CD4-positive, CD25-positive, alpha-beta regulatory T cell (primary cell): ENCODE measurements at places on chromosomes 1 and 21.

DNA sequence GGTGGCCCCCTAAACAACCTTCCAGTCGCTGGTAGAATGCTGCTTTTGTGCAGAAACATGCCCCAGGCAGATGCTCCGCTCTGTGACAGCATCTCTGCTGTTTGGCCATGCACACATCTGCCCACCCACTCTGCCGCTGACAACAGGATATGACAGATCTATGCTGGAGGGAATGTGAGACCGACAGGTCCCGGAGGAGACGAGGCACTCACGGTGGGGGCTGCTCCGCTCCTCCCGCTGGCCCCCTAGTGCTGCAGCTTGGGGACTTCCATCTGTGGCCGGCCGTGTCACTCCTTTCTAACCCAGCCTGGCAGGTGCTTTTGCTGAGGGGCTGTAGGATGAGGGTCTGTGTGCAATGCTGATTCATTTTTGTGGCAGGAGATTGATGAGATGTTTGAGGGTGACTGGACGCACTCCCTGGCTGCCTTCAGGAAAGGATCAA is 49.1 kb upstream of the DMRTB1 start:
- no peak for DNase-seq

- DNase-seq = no peak
These were observed 18.5 kb downstream of the TP53BP2 start for GRCh38 chr1:223827193-223827663.

DNA sequence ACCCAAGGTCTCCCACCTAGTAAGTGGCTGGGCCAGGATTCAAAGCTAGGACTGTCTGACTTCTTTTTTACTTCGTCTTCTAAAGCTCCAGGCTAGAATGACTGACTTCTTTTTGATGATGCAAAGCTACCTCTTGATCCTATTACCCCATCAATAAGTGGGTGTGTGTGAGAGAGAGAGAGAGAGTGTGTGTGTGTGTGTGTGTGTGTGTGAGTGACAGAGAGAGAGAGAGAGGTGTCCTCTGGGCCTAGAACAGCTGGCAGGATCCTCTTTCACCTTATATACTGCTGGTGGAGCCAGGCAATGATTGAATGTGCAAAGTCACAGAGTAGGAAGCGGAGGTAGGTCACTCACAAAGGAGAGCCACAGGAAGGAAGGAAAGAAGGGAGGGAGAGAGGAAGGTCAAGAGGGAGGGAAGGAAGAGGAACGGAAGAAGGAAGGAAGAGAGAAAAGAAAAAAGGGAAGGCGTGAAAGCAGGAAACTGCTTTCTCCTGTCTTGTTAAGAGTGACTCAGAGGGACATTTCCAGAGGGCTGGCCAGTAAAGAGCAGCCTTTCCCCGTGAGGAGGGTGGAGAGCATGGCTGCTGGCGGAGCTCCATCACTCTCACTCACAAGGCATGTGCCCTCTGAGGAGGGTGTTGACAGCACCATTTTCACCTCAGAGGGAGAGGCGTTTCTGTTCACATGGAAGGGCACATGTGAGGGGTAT is 68.9 kb downstream of the CDC7 start:
- DNase-seq = no peak

GRCh38 chr1:204558467-204558866 is 42.3 kb downstream of the MDM4 start:
- no peak for DNase-seq

GRCh38 chr1:227897704-227898438 is 49.9 kb downstream of the WNT9A start:
- DNase-seq = no peak

DNA sequence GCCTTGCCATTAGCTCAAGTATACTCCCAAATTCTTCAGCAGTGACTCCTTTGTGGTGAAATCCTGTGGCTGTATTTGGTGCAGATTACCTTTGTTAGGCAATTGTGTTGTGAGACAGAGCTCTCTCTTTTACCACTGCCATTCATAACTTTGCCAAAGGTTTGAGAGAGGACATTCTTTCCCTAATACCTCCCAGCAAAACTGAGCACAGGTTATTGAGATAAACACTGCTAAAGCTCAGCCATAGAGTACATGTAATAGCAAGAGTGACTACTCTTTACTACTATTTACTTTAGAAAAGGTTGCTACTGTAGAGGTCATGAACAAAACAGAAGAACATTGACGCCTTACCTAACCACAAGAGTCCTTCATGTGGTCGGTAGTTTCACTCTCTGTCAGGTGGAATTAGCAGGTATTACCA is 514.0 kb upstream of the ADAMTS5 start:
- DNase-seq = no peak

DNA sequence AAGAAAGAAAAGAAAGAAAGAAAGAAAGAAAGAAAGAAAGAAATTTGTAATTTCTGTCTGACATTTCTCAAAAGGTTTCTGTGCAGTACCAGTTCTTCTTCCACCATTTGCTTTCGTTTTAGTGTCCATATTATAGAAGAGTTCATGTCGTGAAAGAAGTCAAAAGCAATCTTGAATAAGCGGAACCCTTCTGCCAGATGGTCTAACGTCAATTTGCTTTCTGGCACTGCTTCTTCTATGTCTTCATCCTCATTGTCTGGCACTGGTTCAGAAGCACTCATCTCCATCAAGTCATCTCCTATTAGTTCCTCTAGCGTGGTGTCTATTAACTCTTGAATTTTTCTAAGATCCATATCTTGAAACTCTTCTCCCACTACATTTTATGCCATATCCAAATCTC is 170.0 kb upstream of the KCTD3 start:
- no peak for DNase-seq

DNA sequence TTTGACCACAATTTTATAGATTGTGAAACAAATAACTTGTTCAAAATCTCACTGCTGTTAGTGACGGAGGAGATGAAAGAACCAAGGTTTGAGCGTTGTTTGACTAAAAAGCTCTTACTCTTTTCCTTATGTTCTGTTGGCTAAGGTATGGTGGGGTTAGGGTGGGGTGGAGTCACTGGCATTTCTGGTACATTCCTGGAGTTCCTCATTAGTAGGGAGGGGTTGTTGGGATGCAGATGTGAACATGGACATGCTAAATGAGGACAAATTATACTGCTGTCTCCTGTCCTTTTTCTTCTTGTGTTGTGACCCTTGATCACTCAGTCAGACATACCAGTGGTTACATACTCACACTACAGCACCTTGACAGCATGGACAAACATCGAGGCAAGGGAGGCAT is 26.2 kb upstream of the CD1D start:
- no peak for DNase-seq

GRCh38 chr1:38344716-38345115 is 298.1 kb upstream of the POU3F1 start:
- no peak for DNase-seq

DNA sequence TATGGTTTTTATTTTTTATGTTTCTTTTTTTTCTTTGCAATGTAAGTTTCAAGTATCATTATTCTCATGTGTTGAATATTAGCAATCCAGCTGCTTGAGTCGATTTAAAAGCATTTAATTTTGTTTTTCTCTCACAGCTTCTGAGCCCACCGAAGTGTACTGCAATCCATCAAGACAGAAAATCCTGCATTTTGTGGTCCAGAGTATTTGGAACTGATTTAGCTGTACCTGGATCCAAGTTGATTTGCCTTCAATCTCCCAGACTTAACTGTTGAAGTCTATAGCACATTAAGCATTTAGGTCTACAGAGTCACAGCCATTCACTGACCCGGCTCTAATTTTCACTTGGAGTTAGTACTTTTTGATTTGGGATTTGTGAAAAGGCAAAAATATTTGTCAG is 622.9 kb upstream of the ADAMTS5 start:
- DNase-seq = no peak

DNA sequence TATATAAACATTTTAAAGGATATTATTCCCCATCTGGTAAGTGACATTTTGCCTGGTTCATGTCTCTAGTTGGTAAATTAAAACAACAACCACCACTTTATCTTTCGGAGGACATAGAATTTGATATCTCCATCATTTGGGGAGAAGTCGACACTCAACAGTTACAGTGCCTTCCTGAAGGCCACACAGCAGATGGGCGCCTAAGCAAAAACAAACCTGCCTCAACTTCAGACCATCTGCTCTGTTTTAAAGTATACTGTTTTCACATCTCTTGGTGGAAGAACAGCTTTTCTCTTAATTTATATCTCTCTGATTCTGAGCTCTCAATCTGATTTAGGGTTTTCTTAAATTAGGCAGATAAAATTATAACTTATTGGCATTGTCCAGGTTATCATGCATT is 282.2 kb downstream of the RYR2 start:
- DNase-seq = no peak

DNA sequence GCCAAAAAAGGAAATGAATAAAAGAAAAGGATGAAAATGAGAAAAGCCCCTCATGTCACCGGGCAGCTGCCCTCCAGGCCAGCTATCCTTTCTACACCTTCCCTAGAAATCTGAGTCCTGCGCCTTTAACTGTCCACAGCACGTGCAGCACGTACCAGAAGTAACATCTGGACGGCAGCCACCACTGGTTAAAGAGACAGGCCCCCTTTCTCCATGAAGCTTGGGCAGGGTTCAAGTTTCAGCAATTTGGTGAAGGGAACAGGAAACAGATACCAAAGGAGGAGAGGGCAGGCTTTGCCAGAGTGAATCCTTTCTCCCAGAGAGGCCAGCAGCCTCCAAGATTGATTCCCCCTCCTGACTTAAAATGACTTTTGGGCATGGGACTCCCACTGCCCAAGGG is 3.6 kb upstream of the KIAA2013 start:
- DNase-seq = no peak

- DNase-seq = peak; percentile 25
These were observed 746 bp downstream of the MACF1 start for GRCh38 chr1:39205102-39205780.

- DNase-seq = no peak
These were observed 801.3 kb upstream of the ADGRL4 start for GRCh38 chr1:79807816-79808215.

GRCh38 chr1:154474802-154475201 is 27.2 kb upstream of the TDRD10 start:
- no peak for DNase-seq

- peak; percentile 78 for DNase-seq
These were observed 2.0 kb upstream of the RCSD1 start for GRCh38 chr1:167627865-167628641.

GRCh38 chr1:189596197-189596596 is 881.5 kb downstream of the BRINP3 start:
- no peak for DNase-seq

DNA sequence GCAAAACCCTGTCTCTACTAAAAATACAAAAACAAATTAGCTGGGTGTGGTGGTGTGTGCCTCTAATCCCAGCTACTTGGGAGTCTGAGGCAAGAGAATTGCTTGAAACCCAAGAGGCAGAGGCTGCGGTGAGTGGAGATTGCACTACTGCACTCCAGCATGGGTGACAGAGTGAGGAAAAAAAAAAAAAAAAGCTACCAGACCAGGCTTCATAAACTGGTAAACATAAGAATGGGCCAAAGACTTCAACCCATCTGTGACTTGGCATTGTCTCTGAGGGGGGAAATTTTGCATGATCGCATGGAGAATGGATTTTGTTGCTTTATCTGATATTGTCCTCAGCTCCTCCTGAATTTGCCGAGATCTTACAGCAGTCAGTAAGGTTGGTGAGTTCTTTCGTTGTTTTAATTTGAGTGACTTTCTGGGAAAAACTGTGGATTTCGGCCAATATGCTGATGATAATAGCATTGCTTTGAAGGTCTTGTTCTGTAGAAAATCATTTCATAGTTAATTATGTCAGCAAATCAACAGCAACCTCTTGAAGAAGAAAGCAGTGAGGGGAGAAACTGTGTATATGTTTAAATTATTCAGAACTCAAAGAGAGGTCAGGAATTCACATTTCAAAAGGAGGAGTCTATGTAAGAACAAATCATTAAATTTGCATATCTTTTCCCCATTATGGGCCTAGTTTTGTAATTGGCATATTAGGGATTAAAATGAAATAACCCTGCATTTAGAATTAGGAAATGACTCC is 13.1 kb downstream of the FGGY start:
- DNase-seq = no peak

- DNase-seq = no peak
These were observed at the start of gene MAP1LC3C for GRCh38 chr1:241999026-241999425. TSS of gene MAP1LC3C (minus strand) at chr1:241999098. CDS start at chr1:241999008, 90 bp downstream.

DNA sequence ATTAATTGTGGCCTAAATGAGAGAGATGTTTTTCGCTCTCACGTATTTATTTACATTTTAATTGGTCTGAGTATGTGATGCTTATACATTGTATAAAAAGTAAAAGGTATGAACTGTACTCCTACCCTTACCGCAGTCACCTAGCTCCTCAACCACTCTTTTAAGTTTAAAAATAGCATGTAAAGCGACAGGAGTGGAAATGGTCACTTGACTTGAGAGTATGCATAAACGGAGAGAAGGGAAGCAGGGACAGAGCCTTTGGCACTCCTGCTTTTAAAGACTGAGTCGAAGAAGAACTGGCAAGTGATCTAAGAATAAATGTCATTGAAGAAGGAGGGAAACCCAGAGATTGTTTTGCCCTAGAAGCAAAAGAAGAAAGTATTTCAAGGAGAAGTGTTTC is 11.5 kb upstream of the DDX59 start:
- no peak for DNase-seq

- DNase-seq = no peak
These were observed 33.5 kb downstream of the KCNC4 start for GRCh38 chr1:110243574-110243973.

DNA sequence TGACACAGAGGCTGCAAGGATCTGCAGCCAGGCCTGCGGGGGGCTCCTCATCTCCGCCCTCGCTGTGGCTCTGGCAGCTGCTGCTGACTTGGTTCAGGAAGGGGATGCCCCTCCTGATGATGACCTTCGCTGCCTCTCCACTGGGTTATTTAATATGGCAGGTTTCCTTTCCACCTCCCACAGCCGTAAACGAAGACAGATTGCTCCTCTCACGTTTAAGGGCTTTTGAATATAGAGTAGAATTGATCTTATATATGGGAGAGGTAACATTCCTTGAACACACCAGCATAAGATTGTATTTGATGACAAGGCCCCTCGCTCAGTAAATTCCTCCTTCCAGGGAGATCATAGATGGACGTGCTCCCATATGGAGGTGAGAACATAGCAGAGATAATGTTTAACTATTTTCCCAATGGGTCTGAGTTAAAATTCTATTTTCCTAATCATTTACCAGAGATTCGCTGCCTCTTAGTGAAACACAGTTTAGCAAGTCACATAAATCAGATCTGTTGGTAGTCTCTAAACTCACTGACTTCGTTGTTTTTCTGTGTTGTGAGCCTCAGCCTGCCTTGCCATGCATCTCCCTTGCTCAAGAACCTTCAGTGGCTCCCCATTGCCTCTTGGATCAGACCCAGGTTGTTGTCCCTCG is 88.5 kb upstream of the AJAP1 start:
- no peak for DNase-seq

DNA sequence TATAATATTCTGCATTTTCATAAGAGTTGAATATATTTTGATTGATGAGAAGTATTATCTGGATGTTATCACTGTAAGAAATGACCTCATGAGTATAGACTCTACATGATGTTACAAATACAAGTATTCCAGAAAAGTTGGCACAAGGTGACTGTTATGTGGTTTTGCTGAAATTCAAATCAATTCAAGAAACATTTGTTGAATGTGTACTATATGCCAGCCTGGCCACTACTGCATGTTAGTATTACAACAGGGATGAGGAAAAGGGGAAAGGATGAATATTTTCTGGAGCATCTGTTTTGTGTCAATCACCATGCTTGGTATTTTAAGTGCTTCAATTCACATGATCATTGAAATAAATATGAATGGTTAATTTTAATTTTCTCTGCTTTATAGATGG is 250.9 kb upstream of the PBX1 start:
- DNase-seq = no peak

- DNase-seq = peak; percentile 33
These were observed 681 bp downstream of the B4GALT2 start for GRCh38 chr1:43979528-43980254.
